ENCODE measurements at places on chromosomes 5 and 9.

GRCh38 chr9:89811886-89812450 lies 207.2 kb downstream of the GADD45G start:
- no peak for DNase-seq

DNA sequence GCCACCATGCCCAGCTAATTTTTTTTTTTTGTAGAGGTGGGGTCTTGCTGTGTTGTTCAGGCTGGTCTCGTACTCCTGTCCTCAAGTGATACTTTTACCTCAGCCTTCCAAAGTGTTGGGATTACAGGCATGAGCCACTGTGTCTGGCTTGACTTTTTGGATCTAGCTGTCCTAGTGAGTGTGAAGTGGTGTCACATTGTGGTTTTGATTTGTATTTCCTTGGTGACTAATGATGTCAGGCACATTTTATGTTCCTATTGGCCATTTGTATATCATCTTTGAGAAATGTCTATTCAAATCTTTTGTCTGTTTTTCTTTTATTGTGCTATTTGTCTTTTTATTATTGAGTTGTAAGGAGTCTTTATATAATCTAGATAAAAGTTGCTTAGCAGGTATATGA lies 53.5 kb upstream of the MCCC2 start:
- peak; percentile 17 for DNase-seq

DNA sequence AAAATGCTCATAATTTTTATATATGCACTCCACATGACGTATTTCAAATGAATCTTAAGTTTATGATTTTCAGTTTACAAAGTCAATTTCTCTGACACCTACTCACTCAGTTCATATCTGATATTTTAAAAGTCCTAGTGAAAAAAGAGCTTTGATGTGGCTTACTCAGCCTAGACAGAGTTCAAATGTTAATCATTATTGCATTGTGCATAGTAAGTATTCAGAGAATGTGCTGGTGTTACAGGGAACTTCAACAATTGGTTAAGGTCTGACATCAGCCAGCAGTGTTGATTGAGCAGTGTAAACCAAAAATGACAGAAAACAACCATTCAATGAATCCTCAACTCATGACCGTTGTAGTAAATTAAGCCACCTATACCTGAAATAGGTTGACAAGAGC lies 147.2 kb upstream of the LHFPL2 start:
- DNase-seq, result no peak

- DNase-seq, result no peak
Measured at GRCh38 chr5:147430628-147431027, 79.2 kb downstream of the DPYSL3 start.

DNA sequence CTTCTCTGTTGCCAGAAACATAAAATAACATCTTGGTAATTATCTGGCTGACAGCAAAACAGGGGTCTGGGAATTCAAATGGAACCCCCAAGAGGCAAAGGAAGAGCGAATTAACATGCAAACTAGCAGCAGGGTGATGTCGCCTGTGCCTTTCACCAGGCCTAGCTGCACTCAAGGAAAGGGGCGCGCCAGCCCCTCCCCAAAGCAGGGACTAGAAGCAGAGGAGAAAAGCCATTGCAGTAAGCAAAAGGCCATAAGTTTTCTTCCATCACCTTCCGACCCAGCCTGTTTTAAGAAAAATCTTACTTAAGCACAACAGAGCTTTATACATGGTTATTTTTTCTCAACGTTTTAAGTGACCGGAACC lies 539 bp downstream of the POC5 start:
- no peak for DNase-seq

- DNase-seq, result no peak
Measured at GRCh38 chr5:80453366-80453765, 34.5 kb upstream of the FAM151B start.

- DNase-seq, result no peak
Measured at GRCh38 chr9:123654994-123655637, 274.8 kb downstream of the DENND1A start.

- DNase-seq, result no peak
Measured at GRCh38 chr9:98610711-98611110, 98.0 kb downstream of the GABBR2 start.

DNA sequence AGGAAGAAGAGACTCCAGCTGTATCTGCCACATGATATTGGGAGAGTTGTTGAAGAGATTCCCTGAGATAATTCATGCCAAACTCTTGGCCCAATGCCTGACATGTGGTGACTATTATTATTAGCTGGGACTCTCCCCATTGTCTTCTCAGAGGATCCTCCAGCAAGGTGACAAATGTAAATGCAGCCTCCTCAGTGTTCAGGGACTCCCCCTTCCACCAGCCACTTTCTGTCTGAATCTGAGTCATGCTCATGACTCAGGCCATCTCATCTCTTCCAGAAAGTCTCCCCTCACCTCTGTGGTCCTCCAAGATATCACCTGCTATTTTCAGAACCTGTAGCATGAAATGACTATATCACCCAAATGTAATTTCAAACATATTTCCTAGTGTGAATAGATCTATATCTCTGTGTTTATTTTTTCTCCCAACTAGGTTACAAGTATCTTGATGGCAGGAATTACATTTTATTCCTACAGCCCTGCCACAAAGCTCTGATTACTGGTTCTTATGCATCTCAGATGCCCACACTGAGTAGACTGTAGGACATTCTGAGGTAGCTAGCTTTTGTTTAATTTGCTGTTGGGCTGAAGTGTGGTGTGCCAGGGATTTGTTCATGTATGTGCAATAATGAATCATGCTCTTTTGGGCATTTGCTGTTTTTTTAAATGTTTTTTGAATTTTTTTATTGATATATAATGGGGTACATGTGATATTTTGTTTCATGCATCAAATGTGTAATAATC lies 126.6 kb upstream of the IL12B start:
- DNase-seq, result no peak

DNA sequence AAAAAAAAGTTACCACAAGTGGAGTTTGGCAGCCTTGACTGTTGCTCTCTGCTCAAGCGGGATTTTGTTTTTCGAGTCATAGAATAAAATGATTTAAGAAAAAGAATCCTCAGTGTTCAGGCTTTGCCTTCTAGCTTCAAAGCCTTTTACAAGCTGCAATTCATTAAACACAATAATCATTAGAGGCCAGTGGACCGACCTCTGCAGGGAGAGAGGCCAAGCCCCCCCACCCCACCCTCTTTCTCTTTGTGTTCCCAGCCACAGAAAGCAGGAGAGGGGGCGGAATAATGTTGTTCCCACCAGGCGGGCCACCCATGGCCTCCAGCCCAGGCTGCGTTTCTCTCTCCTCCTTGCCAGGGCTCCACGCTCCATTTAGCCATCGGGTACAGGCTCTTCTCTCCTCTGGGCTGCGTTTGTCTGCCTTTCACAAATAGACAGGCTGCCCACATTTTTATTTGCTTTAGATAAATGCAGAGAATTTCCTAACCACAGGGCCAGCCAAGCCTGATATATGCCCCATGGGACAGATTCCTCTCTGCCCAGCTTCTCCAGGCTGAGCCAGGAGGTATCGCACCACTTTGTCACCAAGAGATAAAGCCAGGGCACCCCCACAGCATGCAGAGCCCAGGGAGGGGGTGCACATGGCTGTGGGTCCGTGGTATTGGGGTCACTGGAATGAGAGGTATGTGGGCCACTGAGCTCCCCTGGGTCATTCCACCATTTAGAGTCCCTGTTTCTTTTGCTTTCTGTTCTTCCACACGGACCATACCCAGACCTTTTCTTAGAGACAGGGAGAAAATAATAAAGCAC lies 318.8 kb downstream of the PIK3R1 start:
- DNase-seq, result no peak

- DNase-seq, result no peak
Measured at GRCh38 chr5:448061-448765, 5.2 kb downstream of the EXOC3 start.

- DNase-seq, result no peak
Measured at GRCh38 chr9:90998573-90998972, 197.0 kb downstream of the SYK start.

GRCh38 chr5:89042746-89043145 lies 159.8 kb upstream of the MEF2C start:
- DNase-seq, result no peak

- DNase-seq, result no peak
Measured at GRCh38 chr5:79111960-79112702, 522 bp downstream of the BHMT start.

DNA sequence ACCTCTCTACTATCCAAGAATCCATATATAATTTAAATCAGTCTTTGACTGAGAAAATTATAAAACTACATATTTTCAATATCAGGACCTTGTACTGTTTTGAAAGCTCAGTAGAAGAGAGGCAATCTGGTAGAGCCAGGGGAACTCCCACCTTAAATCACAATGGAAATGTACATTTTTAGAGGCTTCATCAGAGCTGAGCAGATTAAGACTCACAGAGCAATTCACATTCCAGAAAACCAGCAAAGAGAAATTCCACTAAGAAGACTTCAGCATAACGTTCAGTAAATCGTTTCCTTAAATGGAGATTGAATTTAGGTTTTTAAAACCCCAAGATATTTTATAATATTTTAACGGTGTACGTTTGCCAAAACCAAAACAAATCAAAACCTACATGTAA lies 227.8 kb upstream of the TRPM3 start:
- no peak for DNase-seq

- no peak for DNase-seq
Measured at GRCh38 chr5:72837524-72838096, 21.1 kb downstream of the TNPO1 start.

- no peak for DNase-seq
Measured at GRCh38 chr5:57002959-57003485, 51.1 kb upstream of the MIER3 start.

GRCh38 chr9:98150164-98150563 lies 31.1 kb upstream of the TRIM14 start:
- DNase-seq, result no peak

DNA sequence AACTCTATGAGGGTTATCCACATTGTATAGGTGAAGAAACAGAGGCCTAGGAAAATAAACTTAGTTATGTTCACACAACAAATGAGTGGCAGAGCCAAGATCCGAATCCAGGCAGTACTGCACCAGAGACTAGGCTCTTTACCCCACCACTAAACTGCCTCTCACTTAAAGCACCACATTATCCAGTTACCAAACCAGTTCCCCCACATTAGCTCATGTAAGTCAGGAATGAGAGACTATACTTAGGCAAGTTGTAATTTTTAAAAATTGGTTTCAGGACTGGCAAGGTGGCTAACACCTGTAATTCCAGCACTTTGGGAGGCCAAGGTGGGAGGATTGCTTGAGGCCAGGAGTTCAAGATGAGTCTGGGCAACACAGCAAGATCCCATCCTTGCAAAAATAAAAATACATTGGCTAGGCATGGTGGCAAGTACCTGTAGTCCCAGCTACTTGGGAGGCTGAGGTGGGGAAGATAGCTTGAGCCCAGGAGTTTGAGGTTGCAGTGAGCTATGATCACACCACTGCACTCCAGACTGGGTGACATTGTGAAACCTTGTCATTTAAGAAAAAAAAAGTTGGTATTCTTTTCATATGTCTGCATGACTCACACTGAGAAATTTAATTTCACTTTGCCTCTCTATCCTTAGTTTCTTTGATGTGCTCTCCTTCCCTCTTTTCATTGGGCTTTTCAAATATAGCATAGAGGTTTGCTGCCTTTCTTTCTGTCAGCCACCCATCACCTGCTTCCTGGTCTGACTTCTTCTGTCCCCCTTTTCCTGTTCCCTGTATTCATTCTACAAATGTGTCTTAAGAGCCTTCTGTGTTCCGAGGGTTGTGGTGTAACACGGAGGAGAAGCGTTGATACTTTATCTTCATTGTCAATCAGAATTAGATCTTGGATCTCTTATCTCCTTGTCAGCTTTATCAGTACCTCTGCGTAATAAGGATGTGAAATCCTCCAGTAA lies 64.7 kb downstream of the ERMP1 start:
- DNase-seq, result no peak

DNA sequence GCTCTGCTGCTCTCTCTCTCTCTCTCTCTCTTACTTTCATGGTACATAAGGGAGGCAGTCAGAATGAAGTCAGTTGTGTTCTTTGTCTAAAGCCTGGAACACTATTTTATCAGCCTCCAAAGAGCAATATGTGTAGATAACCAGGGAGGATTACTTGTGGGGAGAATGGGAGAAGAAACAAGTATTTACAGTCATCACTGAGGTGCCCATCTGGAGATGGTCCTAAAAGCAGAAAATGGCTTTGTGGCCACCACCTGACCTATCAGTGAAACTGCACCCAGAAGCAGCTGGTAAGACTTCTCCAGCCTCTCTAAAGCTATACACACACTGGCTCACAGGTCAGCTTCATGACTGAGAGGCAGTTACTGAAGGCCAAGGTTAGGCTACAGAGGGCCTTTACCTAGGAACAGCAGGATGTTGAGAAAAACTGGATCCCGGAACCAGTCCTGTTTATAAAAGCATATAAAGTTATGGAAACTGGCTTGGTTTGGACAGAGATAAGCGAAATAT lies 75.1 kb downstream of the MRPS27 start:
- DNase-seq, result no peak

GRCh38 chr5:74044936-74045335 lies 418.9 kb downstream of the ARHGEF28 start:
- no peak for DNase-seq

DNA sequence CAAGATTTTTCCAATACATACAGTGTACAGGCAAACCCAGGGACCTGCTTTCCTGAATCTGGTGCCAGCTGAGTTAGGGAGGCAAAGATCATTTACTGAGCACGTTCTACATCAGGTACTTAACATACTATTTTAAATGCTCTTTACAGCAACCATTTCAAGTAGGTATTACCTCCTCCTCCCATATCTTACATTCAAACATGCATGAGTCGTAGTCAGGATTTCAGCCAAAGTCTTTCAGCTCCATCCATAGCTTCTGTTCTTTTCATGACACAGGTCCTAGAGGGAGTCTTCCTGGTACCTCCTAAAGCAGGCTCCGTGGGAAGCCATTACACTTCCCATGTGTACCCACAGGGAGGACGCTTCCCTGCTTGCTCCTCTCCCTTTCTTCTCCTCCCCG lies 11.7 kb downstream of the KCNV2 start:
- DNase-seq, result no peak

DNA sequence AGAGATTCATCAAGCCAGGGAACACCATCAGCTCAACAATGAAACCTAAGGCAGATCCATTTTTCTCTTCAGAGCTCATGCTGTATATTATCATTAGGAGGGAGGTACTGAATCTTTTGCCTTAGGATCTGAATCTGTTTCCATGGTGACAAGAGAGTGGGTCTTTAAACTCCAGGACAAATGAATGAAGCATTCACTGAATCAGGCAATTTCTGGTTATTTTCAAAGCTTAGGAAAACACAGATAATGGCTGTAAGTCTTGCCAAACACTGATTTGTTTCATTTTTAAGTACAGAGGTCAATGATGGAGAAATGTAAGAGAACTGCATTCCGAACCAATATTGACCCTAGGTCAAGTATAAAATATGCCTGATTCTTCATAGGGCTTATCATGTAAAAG lies 84.9 kb downstream of the GNA14 start:
- no peak for DNase-seq

- no peak for DNase-seq
Measured at GRCh38 chr9:68626526-68626925, 78.5 kb upstream of the PIP5K1B start.
